ENCODE measurements at places on chromosomes 4 and X.

DNA sequence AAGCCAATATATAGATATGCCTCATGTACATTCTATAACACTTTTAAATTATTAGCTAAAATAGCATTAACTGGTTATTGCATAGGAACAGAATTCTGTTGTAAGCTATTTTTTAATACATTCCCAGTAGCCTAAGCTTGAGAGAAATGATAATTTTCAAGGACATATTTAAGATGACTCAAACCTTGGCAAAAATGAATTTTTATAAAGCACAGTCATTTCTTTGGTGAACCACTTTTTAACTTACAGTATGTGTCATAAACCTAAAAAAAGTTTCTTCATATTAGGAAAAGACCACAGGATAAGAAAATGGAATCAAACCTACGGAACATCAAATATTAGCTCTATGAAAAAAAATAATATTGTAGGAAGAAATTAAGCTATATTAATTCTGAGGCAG, 986.3 kb downstream of the STIM2 start:
- DNase-seq = no peak

DNA sequence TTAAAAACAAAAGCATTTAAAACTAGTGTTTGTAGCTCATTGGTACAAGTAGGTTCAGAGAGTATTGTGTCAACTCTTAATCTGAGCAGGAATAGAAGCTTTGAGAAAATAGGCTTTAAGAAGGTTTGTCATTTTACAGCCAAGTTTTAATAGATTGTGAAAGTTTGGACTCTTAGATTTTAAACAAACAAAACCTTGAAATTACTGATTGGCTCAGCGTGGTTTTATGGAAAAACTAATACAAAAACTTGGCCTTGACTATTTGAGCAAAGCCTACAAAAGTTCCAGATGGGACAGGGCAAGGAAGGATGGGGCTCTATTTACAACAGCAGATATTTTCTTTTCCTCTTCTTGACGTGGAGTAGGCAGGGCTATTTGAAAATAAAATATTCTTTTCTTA, 16.5 kb downstream of the ZFX start:
- no peak for DNase-seq

GRCh38 chr4:169062897-169063244, 52.8 kb upstream of the CBR4 start:
- no peak for DNase-seq

GRCh38 chrX:97639526-97639925, 755.8 kb downstream of the RPA4 start:
- DNase-seq = no peak

DNA sequence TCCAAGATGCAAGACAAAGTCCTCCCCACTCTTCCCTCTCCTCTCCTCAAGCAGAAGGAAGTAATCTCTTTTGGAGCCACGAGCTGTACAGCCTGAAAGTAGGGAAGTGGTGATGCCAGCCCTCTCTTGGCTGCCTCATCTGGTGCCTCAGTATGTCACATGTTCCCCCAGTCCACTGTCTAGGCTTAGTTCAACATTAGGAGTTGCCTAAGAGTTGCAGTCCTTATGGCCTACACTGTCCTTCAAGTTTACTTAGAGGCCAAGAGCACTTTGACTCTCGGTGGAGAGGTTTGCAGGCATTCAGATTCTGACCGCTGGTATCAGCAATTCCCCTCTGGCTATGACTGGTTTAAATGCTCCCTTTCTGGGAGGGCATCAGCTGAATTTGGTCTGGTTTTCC, 735.6 kb downstream of the GLUD2 start:
- no peak for DNase-seq

GRCh38 chr4:72712997-72713396, 144.0 kb upstream of the ADAMTS3 start:
- DNase-seq = no peak

GRCh38 chr4:156477636-156478035, 494.0 kb downstream of the PDGFC start:
- DNase-seq = no peak

GRCh38 chr4:17134565-17134964, 236.1 kb upstream of the LDB2 start:
- DNase-seq = no peak

- no peak for DNase-seq
Observed at GRCh38 chrX:39972340-39972739, 125.4 kb downstream of the BCOR start.

- no peak for DNase-seq
Observed at GRCh38 chr4:61308033-61308432, 107.9 kb downstream of the ADGRL3 start.

DNA sequence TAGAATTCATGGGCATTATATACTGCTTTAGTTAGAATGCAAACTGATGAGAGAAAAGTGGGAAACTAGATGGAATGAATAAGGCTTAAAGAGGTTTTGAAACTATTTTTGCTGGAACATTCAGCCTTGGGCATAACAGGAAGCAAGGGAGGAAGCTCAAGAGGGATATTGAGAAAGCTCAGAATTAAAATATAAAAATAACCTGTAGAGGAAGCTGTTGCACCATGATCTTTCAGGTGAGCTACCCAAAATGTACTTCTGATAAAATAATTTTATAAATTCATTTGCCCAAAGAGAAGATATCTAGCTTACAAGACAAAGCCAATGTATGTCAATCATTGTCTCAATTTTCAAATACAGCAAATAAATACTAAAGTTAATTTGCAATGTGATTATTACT, 11.3 kb downstream of the GC start:
- no peak for DNase-seq
